ENCODE measurements at places on chromosomes 2 and 18.

GRCh38 chr18:56112984-56113383 lies 525.0 kb upstream of the TCF4 start:
- DNase-seq: no peak

GRCh38 chr18:11784674-11785304 lies 66.4 kb upstream of the CHMP1B start:
- DNase-seq: no peak

GRCh38 chr2:19873014-19873413 lies 28.8 kb downstream of the TTC32 start:
- no peak for DNase-seq

DNA sequence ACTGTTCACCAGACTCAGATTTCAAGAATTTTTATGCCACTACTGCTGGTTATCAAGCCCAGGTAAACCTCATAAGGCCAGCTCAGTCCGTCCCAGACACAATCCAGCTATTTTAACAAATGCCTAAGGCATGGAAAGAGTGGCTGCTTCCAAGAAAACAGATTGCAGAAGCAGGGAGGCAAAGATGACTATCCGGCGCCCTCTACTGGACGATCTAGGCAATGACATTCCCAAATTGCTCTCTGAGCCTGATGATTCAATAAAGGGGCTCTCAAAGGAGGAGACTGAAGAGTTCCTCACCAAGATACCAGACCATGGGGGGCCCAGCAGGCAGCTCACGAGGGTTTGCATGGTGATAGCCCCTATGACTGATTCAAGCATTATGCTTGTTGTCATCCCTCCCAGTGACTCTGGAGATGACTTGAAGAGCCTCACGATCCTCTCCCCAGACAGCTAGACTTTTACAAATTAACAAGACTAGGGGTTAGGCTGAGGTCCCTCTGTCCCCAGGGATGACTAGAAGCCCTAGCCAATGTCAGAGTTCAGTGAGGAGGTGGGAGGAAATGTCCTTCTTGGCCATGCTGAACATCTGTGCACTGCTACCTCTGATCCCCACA lies 25.0 kb downstream of the SERPINB8 start:
- DNase-seq: peak; percentile 49

GRCh38 chr18:48740851-48741485 lies 202.1 kb downstream of the CTIF start:
- DNase-seq: no peak

DNA sequence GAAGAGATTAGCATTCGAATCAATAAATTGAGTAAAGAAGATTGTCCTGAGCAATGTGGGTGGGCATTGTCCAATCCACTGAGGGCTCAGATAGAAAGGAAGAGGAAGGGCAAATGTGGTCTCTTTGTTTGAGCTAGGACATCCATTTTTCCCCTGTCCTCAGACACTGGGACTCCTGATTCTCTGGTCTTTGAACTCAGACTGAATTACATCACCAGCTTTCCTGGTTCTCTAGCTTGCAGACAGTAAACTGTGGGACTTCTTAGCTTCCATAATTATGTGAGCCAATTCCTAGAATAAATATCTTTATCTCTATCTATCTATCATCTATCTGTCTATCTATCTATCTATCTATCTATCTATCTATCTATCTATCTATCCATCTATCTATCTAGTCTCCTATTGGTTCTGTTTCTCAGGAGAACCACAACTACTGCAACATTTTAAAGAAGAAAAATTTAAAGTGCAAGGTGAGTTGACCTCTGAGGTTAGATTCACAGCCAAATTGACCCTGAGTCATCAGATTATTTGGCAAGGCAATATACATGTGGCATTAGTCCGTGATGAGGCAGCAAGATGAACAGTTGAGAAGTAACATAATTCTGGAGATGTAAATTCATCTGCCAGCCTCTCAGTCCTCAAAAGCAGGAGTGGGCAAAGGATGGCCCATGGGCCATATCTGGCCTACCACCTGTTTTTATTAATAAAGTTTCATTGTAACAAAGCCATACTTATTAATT lies 191.4 kb downstream of the PDE11A start:
- no peak for DNase-seq

DNA sequence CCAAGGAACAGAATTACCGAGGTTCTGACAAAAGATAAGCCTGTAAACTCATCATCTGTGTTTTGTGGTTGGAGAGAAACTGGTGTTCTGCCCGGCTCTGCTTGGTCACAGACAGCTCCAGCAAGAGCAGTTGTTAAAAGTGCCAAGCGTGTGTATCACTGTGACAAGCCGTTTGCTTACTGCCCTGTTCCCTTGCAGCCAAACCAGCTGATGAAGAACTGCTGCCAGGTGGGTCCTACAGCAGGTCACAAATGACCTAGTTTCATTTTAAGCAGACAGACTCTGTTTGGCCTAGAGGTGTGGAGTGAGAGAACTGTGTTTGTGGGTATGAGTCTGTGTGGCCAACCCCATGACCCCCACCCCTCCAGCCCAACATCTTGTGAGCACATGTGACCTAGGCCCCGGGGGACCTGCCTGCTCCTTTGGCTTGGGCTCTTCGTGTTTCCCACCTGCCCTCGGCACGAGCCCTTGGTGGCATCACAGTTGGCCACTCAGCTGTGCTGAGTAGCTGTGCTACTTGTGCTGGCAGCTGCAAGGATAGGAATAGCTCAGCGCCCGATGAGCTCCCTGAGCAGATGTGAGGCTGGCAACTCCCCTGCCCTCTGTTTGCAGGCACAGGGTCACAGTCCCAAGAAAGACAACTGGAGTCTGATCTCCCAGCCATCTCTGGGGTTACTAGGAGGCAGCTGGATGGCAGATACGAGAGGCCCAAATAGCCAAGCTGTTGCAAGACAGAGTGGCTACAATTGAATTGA lies 9.7 kb downstream of the OXER1 start:
- peak; percentile 1 for DNase-seq

DNA sequence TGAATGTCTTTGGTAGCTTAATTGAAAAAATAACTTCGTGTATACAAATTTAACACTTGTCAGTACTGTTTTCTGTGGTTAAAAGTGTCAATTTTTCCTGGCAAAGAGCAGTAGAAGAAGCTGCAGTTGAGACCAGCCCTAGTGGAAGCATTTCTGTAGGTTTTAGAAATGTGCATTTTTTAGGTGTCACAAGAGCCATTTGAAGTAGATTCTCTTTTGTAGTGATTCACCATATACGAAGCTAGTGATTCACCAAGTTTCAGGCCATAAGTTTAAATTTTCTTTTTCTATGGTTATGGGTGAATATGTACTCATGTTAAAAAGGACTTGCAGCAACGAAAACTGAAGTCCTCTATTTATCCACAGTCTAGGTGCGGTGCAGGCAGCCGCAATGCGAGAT lies 4.2 kb downstream of the NABP1 start:
- no peak for DNase-seq

DNA sequence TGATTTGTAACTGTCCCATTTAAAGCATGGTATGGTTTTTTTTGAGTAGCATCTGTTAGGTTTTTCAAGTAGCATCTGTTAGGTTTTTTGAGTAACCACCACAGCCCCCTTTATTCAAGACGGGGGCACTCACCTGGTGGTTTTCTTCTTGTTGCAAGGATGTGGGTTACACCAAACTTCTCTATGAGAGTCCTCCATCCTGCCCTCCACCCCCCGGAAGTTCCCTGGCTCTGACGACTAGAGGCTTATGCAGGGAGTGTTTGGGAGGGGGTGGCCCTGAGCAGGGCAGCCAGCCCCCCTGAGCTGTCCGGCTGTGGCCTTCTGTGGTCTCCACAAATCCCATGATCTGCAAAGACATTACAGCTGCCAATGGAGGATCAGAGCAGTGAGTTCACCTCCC lies 39.3 kb downstream of the MTCL1 start:
- peak; percentile 49 for DNase-seq

- DNase-seq: no peak
These were observed 201.7 kb downstream of the TNS1 start for GRCh38 chr2:217801115-217801531.

GRCh38 chr18:36503477-36503876 lies 206.0 kb downstream of the FHOD3 start:
- DNase-seq: no peak

DNA sequence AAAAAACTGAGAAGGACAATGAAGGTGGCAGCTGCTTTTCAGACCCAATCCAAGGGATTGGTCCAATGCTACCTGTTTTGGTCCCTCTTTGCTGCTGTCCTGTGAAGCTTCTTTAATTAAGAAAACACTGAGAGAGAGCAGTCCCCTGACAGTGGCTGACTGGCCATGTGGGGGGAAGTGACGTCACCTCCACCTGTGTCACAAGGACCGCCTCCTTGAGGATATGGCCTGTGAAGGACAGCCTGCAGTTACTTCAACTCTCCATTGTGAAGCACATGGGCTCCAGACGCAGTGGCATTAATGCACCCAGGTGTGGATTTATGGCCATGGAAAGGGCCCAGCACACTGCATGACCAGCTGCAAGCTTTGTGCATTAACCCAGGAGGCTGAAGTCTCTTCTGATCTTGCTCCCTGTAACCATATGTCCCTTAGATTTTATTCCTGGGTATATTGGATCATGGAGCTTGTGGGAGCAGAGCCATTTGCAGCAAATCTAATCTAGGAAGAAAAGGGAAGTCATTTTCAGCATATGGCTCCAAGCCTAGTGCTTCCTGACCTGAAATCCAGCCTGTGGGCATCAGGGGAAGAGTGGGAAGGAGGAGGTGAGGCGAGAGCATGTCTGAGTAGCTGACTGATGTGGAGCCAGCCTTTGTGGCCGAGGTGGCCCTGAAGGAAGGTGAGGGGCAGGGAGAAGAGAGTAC lies 32.2 kb downstream of the KIF5C start:
- DNase-seq: no peak

DNA sequence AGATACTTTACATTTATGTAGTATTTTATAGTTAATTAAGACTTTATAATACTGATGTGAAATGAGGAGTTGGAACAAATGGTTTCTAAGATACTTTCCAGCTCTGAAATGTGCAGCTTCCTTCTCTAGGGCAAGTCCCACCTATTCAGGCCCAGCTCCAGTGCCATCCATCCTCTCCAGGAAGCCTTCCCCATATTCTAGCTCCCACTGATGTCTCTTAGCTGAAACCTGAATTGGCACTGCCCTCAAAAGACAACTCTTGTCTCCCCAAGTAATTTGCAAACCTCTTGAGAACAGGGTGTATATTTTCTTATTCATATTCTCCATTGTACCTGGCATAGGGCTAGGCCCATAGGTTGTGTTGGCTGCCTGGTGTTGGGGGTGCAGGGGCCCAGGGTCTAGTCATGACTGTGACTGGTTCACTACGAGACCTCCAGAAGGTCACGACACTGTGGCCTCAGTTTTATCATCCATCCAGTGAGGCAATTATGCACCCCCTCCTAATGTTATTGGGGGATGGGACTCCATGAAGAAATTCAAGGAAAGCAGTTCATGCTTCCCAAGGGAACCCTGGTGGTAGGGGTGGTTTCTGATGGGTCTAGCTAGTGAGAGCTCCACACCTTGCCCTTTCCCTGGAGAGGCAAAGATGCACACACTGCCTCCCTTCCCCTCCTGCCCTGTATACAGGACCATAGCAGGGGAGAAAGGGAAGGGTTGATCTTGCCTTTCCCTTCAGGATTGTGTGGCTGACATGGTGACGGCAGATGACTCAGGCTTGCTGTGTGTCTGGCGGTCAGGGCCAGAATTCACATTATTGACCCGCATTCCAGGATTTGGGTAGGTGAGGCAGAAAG lies 2.8 kb downstream of the WDR54 start:
- no peak for DNase-seq

GRCh38 chr2:228065686-228066085 lies 115.8 kb downstream of the SPHKAP start:
- DNase-seq: no peak

- DNase-seq: no peak
These were observed 311.0 kb upstream of the THUMPD2 start for GRCh38 chr2:40090044-40090443.

DNA sequence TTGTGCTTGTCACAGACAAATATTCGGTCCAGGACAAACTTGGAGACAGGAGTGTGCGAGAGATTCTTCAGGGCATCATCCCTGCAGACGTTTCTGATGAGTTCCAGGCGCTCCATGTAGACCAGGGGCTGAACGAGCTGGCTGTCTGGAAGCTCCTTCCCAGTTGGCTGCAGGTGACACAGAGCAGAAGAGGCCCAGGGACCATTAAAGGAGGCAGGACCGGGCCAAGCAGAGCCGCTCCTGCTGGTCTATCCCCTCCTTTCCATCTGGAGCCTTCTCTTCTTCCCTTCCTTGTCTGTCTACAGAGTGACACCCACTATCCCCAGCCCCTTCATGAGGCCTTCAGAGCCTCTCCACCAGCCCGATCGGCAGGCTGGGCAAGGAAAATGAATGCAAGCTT lies 19.5 kb downstream of the CHST10 start:
- no peak for DNase-seq

- DNase-seq: no peak
These were observed 86.8 kb downstream of the VRK2 start for GRCh38 chr2:58133395-58133794.

DNA sequence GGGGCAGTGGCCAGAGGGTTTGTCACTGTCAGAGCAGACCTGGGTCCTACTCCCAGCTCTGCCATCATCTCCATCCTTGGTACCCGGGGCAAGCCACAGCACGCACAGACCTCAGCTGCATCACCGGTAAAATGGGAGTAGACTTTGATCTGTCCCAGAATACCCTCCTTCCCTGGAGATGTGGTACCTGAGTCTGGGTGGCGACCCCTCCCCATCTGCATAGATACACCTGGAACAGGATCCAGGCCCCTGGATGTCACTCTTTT lies 64.0 kb downstream of the ZFP36L2 start:
- DNase-seq: no peak

DNA sequence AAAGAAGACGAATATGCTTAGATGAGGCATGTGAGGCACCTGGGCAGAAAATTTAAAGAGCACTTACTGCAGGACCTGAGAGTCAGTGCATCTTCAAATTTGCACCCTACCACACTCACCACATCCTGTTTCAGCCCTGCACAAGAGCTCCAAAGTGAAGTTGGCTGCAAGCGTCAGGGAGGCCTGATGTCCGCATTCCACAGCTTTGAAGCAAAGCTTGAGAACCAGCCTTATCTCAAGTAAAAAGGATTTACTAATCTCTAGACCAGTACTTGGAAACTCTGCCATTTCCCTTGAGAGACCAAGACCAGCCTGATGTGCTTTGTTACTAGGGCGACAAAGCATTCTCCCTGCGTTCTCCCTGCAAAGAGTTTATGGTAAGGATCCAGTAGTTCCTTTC lies 3.4 kb upstream of the ASNSD1 start:
- peak; percentile 63 for DNase-seq

DNA sequence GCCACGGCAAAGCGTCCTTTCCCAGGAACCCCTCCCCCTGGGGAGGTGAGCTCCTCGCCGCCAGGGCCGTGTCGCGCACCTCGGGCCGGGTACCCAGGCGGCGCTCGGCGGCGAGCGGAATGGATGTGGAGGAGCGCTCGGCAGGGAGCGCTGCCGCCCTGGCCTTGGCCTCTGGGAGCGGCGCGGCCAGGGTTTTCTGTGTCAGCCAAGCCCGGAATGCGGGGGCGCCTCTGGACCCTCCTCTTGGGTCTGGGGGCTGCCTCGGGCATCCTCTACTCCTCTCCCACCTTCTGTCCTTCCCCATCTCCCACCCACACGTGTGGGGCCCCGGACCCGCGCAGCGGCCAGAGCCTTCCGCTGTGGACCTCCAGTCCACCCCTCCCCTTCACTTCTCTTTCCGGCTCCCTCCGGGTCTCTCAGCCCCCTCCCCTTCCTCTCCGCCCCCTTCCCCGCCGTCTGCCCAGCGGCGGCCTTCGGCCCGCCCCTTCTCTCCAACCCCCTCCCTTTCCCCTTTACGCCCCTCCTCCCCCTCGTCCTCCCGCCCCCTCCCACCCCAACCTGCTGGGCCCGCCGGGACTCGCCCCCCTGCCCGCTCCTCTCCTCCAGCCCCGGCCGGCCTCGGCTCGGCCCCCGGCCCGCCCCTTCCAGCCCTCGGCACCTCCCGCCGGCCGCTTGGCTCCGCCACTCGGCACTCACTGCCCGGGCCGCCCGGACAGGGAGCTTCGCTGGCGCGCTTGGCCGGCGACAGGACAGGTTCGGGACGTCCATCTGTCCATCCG lies at the start of gene MERTK:
Gene MERTK, plus strand, starts transcription at position 684 of the 779 bp plus-strand sequence. CDS start 129 bp downstream, outside the sequence.
- peak; percentile 31 for DNase-seq

Measured in CD4-positive, alpha-beta T cell treated with Interleukin-17A for 1 hour (primary cell).